ENCODE measurements at places on chromosomes 1 and 21.

DNA sequence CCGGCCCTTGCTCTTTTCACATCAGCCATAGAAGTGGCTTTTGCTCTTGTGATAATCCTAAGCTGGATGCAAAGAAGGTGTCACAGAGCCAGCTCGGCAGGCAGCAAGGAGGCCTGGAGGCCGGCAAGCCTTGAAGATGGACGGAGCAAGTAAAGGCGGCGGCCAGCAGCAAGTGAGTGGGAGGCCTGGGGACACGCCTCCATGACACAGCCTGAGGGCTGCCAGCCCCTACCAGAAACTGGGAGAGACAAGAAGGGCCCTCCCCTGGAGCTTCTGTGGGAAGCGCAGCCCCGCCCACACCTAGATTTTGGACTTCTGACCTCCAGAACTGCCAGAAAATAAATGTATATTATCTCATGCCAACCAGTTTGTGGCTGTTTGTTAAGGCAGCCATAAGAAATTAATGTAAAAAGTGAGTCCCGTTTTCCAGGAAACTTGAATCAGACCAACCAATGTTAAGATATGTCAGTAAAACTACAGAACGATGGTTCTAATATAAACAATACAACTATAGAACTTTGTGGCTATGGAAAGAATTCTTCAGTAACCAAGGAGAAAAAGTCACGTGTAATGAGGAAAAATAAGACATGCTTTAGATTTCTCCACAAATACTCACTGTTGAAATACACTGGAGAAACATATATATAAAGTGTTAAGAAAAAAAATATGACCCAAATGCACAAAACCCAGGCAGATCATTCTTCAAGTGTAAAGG is 49.9 kb downstream of the BACE2 start:
- no peak for DNase-seq

DNA sequence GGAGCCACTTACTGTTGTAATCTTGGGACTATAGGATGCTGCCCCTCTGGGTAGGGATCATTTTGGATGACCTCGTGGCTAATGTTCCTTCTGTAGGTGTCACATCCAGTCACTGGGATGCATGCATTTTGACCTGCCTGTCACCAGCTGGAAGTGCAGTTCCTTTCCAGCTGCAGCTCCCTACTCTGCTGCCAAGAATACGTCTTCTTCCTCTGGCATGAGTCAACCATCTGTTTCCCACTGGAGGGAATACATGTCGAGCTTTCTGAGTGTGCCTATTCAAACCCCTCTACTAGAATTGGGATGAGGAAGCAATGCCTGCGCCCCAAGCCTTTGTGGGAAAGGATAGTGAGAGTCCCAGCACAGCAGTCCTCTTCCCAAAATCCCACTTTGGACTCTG is 415.5 kb upstream of the ADAMTS5 start:
- DNase-seq, result no peak

DNA sequence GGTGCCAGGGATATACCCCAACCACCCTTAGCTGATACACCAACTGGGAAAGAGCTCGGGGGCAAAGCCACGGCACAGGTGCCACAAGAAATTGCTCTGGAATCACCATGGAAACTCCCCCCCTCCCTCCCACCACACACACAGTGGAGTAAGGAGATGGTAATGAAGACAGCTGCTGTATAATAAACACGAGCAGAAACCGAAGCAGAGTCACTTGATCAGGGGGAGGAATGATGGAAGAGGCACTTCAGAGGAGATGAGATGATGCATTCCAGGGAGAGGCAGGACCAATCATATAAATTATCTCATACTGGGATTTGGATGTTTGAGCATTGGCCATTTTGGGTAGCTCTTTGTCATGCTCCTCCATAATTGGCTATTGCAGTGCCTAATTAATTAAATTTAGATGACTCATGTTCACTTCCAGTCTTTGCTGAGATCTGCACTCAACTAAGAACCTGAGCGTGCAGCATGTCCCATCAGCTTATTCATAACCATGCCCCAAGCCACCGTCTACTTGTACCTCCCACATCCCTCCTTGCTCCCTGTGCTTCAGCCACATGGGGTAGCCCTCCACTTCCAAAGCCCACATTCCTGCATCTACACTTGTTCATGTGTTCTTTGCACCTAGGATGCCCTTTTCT is 189.5 kb downstream of the ZSCAN20 start:
- DNase-seq, result no peak

GRCh38 chr1:2632561-2633361 is at the start of gene MMEL1:
TSS of gene MMEL1 (minus strand) at chr1:2633016. CDS start at chr1:2629484, 3,532 bp downstream.
- no peak for DNase-seq

- DNase-seq, result no peak
Measured at GRCh38 chr21:42316891-42317290, 1.7 kb upstream of the TFF3 start.

DNA sequence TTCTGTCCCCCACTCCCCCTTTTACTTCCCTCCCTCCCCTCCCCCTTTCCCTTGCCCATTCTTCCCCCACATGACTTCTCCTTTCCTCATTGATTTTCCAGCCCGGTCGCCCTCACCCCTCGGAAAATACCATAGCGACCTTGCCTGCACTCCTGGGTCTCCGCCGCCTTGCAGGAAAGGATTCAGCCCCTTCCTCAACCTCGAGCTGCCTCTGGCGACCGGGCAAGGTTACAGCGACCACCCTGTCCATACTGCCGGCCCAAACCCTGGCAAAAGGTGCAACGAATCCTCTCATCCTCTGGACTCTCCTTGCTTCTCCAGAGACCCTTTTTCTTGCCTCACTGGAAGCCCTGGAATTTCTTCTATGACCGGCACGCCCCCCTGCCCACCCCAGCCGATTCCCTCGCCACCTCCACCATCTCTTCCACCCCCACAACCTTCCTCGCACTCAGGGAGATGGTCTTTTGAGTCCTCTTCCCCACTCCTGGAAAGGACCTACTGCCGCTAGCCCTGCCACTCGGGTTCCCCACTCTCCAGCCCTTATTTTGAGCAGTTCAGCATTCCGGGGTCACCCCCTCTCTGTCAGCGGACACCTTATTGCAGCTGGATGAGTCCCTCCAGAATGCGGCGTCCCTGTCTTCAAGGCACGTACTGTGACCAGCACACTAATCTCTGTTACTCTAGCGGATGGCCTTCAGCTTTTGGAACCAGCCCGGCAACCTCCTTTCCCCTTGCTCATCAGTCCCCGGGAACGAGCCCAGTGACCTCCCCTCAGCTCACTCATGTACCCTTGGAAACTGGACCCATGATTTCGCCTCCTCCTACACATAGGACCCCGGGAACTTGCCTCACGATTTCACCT is 846 bp downstream of the NSUN4 start:
- no peak for DNase-seq

DNA sequence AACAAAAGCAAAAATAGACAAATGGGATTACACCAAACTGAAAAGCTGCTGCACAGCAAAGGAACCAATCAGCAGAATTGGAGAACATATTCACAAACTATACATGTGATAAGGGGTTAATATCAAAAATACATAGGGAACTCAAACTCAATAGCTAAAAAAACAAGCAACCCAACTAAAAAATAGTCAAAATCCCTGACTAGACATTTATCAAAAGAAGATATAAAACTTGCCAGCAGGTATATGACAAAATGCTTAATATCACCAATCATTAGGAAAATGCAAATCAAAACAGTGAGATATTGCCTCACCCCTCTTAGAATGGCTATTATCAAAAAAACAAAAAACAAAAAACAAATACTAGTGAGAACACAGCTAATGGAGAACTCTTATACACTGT is 140.3 kb downstream of the LRRIQ3 start:
- no peak for DNase-seq

DNA sequence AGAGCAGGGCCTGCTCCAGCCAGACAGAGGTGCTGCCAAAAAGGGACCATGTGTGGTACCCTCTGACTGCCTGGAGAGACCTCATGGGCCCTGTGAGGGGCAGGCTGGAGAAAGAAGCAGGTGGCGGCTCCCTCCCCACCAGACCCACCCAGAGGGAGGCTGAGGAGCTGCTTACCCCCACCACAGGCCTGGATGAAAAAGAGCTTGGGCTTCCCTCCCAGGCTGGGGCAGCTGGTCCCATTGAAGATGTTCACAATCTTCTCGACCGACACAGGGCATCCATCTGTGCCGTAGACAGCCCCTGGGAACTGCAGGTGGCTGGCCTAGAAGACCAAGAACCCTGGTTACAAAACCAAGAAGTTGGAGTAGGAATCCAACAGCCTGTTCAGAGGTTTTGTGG is 19.6 kb downstream of the CASP9 start:
- no peak for DNase-seq

GRCh38 chr1:212624976-212625501 is 16.5 kb downstream of the ATF3 start:
- DNase-seq, result no peak

GRCh38 chr21:39531840-39532239 is 80.1 kb downstream of the SH3BGR start:
- no peak for DNase-seq

DNA sequence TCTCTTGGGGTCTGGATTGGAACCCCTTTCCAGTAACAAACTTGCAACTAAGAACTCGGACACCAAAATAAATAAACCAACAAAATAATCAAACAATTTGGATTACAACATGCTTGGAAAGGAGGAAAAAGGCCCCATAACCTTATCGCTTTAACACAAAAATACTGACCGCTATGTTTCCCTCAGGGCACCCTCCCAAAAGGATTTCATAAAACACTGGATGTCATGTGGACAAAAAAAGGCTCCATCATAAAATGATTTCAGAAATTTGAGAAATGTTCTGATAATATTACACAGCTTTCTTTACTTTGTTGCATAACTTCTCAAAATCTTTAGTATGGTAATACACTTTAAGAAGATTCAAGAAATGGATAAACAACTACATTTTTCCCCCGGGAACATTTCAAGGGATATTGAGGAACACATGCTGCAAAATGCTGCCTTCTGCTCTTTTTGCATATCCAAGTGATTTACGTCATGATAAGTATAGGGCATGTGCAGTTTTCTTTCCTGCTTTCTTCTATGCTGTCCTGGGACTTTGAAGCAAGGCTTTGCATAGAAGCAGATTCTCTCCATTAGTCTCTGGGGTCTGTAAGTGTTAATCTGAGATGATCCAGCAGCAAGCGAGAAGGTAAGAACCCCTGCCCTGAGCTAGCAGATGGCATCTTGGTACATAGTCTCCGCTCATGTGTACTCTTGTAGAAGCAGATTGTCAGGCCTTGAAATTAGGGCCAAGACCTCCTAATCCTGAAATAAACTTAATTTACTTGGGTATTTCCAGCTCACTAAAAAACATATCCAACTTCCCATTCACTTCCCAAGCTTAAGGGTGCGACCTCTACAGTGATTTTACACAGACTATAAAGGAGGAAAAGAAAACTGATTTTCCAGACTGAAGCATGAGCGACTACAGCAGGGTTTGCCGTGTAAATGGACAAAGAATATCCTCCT is 85.5 kb upstream of the KIAA0040 start:
- no peak for DNase-seq

DNA sequence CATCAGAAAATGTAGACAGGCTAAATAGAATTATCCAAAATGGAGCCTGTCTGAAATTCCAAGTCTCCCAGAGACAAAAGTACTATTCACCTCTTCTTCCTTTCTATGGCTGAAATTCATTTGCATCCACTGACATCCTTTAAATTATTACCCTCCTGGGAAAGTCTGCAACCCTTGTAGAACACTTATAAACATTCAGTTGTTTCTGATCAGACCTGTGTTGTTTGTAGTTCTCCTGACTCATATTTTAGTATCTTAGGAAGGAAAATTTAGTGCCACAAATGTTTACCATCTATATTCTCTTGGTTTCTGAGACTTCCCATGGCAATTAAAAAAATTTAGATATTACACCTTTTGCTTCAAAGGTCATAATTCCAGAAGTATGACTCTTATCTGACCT is 69.6 kb upstream of the C1orf105 start:
- no peak for DNase-seq

DNA sequence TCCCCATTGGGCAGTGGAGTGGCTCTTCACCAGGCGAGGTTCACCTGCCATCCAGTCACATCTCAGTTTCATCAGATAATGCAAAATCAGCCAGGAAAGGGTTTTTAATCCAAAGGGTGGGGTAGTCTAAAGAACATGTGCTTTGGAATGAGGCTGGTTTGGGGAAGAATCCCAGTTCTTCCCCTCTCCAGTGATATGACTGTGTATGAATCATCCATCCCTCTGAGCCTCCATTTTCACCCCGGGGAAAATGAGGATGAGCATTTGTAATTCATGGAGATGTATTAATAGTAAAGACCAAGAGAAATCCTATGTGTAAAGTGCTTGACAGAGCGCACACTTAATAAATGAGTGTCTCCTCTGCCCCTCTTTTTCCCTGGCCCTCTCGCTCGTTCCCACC is 215.1 kb upstream of the FGGY start:
- DNase-seq, result no peak

GRCh38 chr1:58082596-58082995 is 463.9 kb downstream of the OMA1 start:
- no peak for DNase-seq

DNA sequence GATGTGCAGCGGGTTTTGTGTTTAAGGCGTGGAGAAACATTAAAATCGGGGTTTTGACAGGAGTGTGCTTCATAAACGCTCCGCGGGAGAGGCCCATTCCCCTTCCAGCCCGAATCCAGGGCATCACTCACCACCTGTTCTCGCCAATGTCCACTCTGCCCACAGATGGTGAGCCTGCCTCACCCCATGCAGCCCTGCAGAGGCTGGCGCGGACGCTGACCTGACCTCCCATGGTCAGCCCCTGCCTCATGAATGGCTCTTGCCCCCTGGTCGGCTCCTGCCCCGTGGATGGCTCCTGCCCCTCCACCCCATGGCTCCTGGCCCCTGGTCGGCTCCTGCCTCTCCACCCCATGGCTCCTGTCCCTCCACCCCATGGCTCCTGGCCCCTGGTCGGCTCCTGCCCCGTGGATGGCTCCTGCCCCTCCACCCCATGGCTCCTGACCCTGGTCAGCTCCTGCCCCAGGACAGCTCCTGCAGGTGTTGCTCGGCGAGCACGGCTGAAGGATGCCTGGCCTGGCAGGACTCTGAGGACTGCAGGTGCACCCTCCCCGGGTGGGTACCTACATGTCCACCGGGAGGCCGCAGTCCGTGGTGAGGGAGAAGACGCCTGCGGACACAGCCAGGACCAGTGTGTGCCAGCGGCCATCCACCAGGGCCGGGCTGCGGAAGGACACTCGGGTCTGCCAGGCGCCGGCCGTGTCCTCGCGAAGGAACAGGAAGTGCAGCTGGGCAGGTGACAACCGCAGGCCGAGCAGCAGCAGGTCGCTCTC is 6.7 kb downstream of the KRTAP10-1 start:
- no peak for DNase-seq

GRCh38 chr1:63902844-63903589 is 129.2 kb downstream of the ROR1 start:
- no peak for DNase-seq

- no peak for DNase-seq
Measured at GRCh38 chr1:4825800-4826450, 171.5 kb downstream of the AJAP1 start.

GRCh38 chr1:33330906-33331305 is 10.0 kb upstream of the A3GALT2 start:
- DNase-seq, result no peak
